ENCODE measurements at places on chromosomes 3 and 15.

- DNase-seq = no peak
Observed at GRCh38 chr3:30984855-30985749, 90.6 kb upstream of the GADL1 start.

DNA sequence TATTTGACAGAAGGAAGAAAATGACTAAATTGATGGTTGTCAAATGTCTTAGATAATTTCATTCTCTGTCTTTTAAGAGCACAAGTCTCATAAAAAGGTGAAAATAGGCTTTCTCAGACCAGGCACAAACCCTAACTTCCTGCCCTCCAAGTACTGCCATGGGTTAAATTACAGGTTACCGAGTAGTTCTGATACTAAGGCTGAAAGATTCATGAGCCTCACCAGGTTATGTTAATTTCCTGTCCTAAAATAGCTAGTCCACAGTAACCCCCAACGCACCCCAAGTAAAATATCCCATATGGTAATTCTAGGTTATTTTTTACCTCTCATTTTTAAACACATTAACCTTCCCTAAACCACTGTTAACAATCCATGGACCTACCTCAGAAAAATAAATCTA is 42.0 kb downstream of the GSK3B start:
- no peak for DNase-seq

- DNase-seq = no peak
Observed at GRCh38 chr3:183291497-183292031, 38.5 kb downstream of the B3GNT5 start.

DNA sequence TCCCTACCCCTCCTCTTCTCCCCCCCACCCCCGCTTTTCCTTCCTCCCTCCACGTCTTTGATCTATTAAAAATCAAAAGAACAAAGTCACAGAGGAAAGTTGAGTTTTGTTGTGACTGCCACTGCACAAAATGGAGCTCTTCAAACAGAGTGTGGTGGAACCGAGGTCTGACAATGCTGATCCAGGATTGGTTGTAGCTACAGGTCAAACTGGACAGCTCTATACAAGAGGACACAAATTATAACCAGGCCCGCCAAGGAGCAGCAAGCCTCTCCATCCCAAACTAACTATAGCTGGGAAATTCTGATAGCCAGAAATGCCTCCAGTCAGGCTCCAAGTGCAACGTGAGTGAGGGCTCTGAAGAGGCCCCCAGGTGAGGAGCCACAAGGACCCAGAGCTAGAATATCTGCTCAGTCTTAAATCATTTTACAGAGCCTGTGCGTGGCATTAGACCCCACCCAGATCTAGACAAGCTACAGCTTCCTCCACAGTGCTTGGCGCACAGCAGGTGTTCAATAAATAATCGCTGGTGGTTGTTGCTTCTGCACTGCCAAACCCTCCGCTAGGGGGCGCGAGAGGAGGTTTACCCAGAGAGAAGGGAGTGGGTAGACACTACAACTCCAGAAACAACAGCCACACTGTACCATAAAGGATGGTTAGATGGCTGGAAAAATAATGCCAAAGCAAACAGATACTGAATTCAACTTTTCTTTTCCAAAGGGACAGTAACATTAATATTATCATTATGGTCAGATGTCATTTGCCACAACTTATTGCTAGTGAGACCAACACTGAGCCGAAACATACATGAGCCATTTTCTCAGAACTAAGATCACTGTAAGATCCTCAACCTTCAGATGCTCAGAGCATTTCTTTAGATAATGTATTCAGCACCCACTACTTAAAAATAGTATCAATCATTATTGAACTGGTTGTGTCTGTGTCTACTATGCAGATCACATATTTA is 44.6 kb downstream of the ZIC4 start:
- DNase-seq = no peak

GRCh38 chr3:190514413-190515153 is 698 bp downstream of the IL1RAP start:
- no peak for DNase-seq

GRCh38 chr3:67495751-67496150 is 158.7 kb downstream of the SUCLG2 start:
- DNase-seq = no peak

DNA sequence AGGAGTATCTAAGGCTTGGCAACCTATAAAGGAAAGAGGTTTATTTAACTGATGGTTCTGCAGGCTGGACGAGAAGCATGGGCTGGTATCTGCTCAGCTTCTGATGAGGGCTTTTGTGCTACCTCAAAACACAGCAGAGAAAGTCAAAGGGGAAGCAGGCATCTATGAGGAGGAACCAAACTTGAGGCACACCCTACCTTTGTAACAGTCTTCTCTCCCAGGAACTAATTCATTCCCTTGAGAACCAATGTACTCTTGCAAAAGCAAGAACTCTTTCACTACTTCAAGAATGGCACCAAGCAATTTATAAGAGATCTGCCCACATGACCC is 109.0 kb downstream of the CGGBP1 start:
- DNase-seq = no peak

GRCh38 chr3:146156666-146157314 is 4.2 kb downstream of the PLOD2 start:
- DNase-seq = no peak

DNA sequence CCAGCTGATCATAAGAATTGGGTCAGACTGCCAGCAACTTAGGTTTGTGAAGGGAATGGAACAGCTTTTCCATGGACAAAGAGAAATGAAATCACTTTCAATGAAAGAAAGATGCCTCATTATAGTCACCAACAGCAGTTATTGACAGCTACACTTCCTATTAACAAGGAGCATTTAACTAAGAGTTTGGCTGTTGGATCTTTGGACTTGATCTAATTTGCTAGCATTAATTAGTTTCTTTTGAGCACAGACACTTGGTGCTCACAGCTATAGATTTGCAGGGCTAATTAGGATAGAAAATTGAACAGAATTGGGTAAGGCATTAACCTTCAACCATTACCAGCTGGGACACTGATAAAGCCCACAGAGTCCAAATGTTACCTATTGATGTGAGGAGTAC is 24.2 kb downstream of the CMC1 start:
- DNase-seq = no peak

- no peak for DNase-seq
Observed at GRCh38 chr15:39393575-39394335, 187.1 kb upstream of the THBS1 start.

DNA sequence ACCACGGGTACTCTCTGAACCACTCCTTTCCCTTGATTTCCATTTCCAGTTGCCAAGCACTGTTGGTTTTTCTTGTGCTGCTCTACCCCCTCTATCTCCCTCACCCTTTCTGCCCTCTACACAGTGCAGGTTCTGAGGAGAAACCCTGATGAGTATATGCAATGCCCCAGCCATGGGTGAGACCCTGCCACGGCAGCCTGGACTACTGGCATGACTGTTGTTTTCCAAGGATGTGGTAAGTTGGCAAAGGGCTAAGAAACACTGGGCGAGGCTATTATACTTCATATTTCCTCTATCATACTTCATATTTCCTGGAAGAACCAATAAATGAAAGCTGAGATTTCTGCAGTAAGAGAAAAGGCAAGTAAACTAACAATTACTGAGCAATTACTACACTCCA is 27.9 kb downstream of the CHAC1 start:
- DNase-seq = no peak

DNA sequence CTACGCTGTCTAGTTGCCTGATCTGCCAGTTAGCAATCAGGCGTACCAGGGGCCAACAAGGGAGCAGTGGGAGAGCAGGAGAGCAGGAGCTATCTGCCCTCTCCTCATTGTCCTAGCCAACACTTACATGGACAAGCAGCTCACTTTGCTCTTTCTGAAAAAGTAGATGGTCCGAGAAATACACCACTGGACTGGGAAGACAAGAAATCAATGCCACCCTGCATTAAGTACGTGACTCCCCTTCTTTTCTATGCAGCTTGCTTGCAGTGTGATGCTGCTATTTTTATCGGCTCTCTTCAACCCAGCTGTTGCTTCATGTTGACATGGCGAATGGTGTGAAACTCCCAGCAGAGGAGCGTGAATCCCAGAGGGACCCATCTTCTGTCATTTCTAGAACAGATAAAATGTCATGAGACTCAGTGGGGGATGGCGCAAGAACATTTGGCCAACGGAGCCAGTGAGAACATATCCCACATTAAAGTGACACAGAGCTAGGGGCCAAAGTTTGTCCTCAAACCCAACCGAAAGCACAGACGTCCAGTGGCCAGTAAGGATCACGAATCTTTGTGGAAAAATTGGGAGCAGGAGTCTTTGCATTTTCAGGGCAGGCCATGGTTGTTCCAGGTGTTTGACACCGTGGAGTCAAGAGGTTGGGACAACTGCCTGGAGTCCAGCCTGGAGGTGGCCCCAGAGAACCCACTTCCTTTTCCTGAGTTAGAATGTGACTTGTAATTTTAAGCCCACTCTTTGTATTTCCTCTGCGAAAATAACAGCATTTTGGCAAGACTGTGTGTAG is 53.7 kb upstream of the MEF2A start:
- DNase-seq = no peak

DNA sequence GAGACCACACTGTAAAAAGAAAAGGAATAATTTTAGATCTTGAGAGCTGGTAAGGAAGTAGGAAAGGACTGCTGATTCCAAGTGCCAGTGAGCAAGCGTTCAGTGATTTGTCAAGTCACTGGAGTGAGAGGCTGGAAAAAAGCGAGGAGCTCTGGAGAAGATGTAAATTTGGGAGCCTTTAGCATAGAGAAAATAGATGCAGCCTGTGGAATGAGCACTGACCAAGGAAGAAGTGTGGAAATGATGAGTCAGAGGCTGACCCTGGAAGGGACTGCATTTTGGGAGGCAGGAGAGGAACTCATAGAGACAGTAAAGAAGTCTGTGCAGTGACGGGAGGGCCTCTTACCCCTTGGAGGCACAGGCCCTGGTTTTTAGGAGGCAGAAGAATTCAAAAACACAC is 17.1 kb upstream of the ABTB1 start:
- DNase-seq = no peak

DNA sequence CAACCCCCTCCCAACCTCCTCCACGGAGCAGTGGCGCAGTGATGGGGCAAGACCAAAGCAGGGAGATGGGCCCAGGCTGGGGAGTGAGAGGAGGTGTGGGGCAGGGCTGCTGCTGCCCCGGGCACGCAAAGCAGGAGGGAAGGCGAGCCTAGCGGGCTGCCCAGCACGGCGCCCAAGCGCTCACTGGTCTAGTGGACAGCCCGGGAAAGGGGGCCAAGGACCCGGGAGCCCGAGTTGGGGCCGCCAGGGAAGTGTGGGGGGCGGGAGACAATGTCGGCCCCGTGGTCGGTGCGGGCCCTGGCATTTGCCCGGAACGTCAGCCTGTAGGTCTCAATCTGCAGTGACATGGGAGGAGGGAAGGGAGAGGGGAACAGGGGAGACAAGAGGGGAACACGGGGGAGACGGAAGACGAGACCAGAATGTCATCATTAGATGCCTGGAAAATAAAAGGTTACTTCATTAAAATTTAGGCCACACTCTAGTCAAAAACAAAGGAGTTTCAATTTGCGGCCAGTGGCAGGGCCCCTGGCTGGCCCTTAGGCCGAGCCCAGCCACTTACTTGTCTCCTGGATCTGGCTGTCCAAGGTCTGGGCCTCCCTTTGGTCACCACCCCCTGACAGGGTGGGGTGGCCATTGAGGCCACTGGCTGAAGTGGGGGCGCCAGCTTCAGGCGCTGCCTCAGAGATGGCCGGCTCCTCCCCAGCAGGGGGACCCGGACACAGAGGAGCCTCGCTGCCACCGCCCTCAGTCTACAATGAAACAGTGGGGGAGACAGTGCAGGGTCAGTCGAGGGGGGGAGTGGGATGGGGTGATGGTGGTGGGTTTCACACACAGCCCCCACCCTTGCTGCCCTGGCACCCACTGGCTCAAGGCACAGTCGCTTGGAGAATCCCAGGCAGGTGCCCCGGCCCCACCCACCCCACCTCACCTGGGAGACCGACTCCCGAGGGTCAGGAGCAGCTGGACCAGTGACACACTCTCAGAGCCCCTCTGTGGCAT is 50.0 kb downstream of the DHX30 start:
- DNase-seq = no peak

GRCh38 chr15:82851981-82852511 is 42.6 kb downstream of the WHAMM start:
- no peak for DNase-seq

GRCh38 chr3:122991236-122991985 is 36.2 kb downstream of the SEMA5B start:
- no peak for DNase-seq

DNA sequence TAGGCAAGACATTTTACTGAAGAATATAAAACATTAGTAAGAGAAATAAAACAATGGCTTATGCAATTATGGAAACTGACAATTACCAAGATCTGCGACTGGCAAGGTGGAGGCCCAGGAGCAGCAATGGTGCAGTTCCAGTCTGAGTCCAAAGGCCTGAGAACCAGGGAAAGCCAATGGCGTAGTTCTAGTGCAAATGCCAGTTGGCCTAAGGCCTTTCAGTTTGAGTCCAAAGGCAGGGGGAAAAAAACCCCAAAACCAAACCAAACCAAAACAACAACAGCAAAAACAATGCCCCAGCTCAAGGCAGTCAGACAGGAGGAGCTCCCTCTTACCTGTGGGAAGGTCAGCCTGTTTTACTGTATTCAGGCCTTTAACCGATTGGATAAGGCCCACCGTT is 72.6 kb downstream of the ST6GAL1 start:
- no peak for DNase-seq

DNA sequence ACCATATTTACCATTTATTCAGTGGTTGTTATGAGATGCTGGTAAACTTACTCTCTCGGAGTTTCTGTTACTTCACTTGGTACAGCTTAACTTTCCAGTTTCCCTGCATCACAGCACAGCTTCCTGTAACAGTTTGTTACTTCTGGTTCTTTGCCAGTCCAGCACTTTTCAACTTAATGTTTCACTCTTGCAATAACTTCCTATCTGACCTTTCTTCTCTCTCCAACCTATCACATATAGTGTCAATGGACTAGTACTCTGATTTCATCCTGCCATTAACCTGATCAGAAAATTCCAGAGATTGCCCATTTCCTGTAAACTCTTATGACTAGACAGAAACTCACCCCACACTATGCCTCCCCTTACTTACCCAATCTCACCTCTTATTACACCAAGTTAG is 3.9 kb upstream of the ATP11B start:
- no peak for DNase-seq

DNA sequence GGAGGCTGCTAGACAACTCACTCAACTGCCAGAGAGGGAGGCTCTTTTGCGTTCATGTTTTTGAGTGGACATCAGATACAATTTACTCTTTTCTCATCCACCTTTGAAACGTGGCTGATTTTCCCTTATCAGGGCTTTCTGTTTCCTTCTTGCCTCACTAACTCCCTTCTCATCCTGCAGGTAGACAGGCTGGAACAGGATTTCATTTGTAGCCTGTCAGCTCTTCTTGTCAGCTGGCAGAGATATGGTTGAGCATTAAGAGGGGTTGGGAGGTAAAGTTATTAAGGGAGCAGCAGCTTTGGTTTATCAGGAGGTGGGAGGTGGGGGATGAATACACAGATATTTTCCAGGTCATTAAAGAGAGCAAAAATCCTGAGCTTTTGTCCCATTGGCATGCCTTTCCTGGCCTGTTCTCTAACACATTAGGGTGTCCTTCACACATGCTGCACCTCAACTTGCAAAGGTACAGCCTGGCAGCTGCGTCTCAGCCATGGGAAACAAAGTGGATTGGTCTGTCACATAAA is 73.5 kb downstream of the PPM1L start:
- no peak for DNase-seq

Measured in SIG-M5 (cell line).